ENCODE measurements at places on chromosomes 3 and 15. TPM values are rescaled to one million over a fixed set of nuclear protein-coding genes. Genes with fewer than 3 reads are reported as not detected.

The GOLGA8R gene
- total RNA-seq = 2.4 TPM

The C2CD4A gene
- total RNA-seq = 0.11 TPM

The CACNA2D3 gene
- total RNA-seq = not detected

The NPAP1 gene
- total RNA-seq = not detected

The PATL2 gene
- 35.7 TPM for total RNA-seq

The SNTN gene
- total RNA-seq = not detected

The MEIS2 gene
- not detected for total RNA-seq

The LRRIQ4 gene
- total RNA-seq = not detected

The GPR87 gene
- total RNA-seq = not detected

Measured in CD8-positive, alpha-beta T cell (primary cell).